ENCODE measurements at places on chromosomes 7 and 10.

GRCh38 chr7:29881724-29882123 is 75.4 kb downstream of the WIPF3 start:
- DNase-seq, result no peak

DNA sequence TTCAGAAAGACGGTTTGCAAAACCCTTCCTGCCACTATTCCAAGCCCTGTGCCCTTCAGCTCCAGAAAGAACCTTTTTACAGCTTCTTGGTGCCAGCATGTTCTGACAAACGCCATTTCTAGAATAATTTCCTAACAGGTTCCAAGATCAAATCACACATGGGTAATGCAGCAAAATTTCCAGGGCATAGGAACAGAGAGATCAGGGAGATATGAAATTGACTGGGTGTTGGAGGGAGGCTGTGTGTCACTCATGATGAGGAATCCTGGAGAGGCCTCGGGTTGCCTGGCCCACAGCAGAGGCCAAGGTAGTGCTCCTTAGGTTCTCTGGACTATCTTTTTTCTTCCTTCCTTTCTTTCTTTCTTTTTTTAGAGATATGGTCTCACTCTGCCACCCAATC is 29.5 kb downstream of the RAB19 start:
- no peak for DNase-seq

DNA sequence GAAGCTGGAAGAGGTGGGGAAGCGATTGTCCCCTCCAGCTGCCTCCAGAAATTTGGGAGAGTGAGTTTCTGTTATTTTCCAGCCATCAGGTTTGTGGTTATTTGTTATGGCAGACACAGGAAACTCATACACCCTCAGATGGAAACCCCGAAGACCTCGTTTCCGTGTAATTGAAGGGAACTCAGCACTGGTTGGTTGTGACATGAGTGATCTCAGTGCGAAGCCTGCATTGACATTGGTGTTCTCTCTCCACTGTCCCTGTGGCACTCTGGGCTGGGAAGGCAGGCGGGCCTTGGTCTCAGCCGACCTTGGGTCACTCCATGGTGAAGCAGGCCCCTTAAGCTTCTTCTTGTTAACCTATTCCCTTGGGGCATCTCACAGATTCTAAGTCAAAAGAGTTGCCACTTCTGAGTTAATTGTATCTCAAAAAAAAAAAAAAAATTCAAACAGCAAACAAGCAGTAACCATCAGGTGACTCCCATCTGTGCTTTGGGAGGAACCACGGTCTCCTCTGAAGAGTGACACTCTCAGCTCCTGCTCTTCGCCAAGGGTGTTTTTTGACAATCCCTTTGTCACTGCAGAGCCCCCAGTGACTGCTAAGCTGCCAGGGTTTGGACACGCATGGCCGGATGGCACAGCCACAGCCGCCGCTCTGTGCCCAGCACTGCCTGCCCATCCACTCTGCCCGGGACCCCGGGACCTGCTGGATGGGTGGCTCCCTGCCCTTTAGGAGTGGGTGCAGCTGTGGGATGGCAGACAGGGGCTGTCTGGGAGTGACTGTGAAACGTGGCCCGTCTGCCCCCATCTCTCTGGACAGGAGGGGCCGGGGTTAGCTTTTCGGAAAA is 233.6 kb downstream of the PRPF18 start:
- no peak for DNase-seq

GRCh38 chr10:689452-690371 is at the start of gene DIP2C:
TSS of gene DIP2C (minus strand) at chr10:689668. CDS start at chr10:689578, 90 bp downstream.
- DNase-seq, result peak; percentile 83

- no peak for DNase-seq
Observed at GRCh38 chr7:71272509-71273490, 140.9 kb downstream of the GALNT17 start.

GRCh38 chr7:98027342-98028033 is 37.5 kb upstream of the OCM2 start:
- no peak for DNase-seq

- DNase-seq, result no peak
Observed at GRCh38 chr7:157564517-157565177, 227.8 kb downstream of the DNAJB6 start.

DNA sequence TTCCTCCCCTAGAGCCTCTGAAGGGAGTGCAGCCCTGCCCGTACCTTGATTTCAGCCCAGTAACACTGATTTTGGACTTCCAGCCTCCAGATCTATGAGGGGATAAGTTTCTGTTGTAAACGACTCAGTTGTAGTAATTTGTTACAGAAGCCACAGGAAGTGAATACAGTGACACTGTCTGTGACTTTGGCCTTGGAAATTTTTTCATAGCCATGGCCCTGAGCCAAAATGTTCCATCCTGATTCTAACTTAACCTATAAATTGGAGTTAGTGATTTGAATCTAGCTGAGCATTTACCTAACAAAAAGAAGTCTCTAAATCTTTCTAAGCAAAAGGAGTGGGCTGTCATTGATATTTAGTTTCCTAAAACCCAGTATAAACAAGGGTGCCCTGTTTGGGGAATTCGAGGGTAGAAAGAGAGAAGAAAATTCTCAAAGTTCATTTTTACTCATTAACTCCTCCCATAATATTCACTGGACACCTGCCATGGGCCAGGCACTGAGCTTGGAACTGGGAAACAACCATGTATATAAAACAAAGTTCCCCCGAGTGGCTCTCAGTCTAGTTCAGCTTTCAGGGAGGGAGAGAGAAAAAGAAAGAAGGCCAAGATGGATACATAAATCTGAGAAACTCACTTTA is 162.3 kb downstream of the SKIDA1 start:
- DNase-seq, result no peak

DNA sequence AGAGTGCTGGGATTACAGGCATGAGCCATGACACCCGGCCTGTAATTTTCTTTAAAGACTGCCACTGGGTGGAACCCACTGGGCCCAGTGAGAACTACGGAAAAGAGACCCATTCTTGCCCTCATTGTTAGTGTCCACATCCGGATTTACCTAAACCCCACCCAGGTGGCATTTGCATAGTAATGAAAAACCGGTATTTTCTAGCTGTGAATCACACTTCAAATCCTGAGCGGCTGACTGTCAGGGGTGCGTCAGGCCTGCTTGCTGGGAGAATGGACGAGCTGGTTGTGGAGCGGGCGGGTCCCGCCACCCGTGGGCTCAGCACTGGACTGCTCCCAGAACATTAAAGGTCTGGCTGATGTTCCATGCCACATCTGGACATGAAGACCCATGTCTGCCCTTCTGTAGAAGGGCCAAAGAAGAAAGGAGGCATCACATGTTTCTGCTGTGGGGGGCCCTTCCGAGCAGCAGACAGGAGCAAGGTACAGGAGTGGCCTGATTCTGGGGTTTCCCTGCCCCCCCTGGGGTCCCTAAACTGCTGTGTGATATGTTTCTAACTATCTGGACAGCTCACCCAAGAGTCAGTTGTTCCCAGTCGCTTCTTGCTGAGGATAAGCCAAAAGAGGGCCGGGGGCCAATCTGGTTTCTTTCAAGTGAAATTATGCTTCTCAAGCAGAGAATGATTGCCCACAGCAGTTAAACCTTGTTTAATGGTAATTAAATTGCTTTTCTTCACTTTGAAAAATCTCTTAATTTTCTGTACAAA is 46.4 kb downstream of the KIAA1217 start:
- DNase-seq, result peak; percentile 73

DNA sequence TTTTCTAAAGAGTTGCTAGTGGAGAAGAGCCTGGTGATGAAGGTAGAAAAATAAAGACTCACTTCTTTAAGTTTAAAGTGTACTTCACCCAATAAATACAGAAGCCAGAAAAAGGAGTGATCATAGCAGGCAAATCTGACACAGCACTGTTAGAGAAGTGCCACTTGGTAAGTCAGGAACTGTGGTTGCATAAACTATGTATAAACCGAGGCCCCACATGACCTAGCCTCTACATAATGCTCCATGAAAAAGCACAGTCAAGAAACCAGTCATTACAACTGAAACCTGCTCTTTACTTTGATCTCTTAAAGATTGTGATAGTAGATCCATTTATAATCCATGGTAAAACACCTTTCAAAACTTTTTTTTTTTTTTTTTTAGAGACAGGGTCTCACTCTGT is 172.1 kb upstream of the PHYHIPL start:
- no peak for DNase-seq

- DNase-seq, result no peak
Observed at GRCh38 chr10:133292919-133293809, 15.5 kb downstream of the TUBGCP2 start.

- no peak for DNase-seq
Observed at GRCh38 chr10:70135684-70136083, 3.1 kb upstream of the AIFM2 start.

- DNase-seq, result no peak
Observed at GRCh38 chr7:139589474-139589873, 66.0 kb downstream of the CLEC2L start.

- DNase-seq, result peak; percentile 15
Observed at GRCh38 chr7:136869001-136869961, 829 bp downstream of the CHRM2 start.

DNA sequence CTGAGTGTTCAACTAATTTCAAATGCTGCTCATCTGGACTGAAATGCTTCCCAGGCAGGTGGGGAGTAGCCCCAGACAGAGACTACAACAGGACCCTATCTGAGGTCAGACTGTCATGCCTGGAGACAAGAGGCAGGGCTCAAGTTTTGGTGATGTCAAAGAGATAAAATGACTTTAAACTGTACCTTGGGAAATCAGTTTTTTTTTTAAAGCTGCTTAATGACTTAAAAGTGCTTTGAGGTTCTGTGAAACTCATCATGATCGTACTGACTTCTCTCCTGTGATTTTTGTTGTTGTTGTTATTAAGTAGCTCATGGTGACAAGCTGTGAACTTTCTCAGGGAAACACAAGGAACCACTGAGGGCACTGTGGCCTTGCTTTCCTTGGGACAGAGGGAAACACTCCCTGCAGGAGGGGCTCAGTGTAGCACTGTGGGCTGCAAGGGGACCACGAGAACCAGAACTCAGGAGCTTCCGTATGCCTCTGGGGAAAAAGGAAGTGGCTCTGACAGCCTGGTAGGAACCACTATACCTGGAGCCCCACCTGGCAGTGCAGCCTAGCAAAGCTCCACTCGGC is 9.5 kb downstream of the HIPK2 start:
- no peak for DNase-seq

DNA sequence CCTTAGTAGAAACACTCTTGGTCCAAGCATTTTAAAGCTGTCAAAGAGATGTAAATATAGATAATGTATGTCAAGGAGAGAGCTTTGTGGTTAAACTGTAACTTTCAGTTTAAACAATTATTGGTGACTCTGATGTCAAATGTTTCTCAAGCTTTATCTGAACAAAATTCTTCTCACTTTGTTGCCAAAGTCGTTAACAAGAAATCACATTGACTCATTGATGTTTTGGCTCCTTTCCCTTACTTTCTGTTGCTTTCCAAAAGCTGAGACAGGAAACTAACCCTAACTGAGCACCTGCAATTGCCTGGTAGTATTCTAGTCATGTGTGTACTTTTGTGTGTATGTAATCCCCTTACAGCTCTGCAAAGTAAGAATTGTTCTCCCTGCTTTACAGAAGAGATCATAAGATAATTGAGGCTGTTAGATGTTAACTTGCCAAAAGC is 108.5 kb downstream of the CFTR start:
- DNase-seq, result peak; percentile 12

- no peak for DNase-seq
Observed at GRCh38 chr10:93576888-93577287, 10.4 kb downstream of the FFAR4 start.

GRCh38 chr7:122413339-122413738 is 108.8 kb upstream of the FEZF1 start:
- no peak for DNase-seq

- DNase-seq, result no peak
Observed at GRCh38 chr10:56319386-56319785, 41.7 kb downstream of the ZWINT start.

- DNase-seq, result no peak
Observed at GRCh38 chr10:4457597-4457996, 368.4 kb upstream of the AKR1E2 start.

DNA sequence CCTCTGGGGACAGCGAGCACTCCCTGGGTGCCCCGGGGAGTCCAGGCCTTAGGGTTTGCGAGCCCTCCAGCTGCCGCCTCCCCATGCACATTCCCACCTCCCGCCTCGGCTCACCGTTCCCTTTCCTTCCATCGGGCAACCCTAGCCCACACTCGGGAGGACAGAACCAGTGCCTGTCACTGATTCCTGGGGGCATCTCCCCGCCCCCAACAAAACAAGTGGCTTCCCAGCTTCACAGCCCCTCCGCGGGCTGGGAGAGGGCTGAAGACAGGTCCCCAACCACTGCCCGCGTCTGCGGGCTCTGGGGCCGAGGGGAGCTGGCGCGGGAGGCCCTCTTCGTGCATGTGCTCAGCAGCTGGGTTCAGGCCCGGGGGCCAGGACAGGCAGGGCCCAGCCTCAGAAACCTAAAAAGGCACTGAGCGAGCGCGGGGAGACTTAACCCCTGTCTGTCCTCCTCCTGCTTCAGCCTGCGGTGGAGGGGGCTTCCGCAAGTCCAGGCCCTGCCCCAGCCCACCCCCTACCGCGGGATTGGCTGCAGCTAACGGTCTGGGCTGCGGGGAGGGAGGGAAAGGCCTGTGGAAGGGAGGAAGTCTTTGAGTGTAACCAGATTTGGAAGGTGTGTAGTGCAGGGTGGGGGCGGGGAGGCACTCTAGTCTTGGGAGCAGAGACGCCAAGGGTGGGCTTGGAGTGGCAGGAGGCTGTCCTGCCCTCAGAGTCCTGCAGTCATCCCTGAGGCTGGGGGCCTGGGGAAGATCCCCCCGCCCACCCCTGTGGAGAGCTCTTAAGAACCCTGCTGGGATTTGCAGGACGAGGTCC is 1.2 kb downstream of the FLNC start:
- DNase-seq, result peak; percentile 37

DNA sequence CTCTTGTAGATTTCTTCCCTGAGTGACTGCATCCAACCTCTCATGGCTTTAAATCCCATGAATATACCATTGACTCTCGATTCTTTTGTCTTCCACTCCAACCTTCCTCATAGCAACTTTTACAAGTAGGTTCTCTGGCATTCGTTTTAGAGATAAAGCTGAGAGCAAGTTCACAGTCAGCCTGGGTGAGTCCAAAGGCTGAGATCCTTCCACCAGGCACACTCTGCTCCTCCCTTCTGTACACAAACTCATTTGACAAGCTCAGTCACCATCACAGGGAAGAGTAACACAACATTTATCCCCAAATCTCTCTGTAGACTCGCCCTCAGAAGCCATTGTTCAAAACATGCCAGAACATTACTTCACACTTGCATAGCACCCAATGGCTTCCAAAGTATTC is 10.9 kb downstream of the CTTNBP2 start:
- DNase-seq, result no peak

DNA sequence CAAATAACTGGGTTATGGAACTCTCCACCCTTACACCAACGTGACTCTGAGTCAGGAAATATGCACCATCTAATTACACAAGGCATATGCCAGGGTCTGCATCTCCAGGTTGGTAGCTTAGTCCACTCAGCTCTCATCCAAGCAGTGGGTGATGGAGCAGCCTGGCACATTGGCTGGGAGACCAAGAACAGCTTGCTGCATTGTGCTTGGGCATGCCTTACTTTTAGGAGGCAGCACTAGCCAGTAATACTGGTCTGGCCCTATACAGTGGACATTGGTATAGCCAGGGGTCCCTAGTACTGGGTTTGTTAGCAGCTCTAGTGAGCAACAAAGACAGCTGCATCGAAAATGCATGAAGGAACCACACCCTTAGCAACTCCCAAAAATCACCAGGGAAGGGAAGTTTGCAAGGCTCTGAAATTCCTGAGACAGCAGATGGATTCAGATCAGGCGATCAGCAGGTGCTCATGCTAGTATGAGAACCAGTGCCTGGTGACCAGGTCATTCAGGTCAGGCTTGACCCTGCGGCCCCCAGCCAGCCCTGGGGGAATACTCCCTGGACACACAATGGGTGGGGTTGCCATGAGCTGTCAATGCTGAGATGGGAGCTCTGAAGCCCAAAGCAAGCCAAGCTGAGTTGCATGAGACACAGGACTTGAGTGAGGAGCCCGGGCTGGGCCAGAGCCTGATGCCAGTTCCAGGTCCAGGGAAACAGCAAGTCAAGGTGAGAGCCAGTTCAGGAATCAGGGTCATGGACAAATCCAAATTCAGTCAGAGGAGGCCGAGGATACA is 217.9 kb upstream of the ZMIZ1 start:
- DNase-seq, result no peak

All from NCI-H526 (cell line).